ENCODE measurements at places on chromosomes 2 and 18. TPM values are rescaled to one million over a fixed set of nuclear protein-coding genes. Genes with fewer than 3 reads are reported as not detected.
A peak's percentile ranks its signal among the peaks of the same experiment; 100 is the strongest.

Gene IL36RN
- total RNA-seq = not detected

DNA sequence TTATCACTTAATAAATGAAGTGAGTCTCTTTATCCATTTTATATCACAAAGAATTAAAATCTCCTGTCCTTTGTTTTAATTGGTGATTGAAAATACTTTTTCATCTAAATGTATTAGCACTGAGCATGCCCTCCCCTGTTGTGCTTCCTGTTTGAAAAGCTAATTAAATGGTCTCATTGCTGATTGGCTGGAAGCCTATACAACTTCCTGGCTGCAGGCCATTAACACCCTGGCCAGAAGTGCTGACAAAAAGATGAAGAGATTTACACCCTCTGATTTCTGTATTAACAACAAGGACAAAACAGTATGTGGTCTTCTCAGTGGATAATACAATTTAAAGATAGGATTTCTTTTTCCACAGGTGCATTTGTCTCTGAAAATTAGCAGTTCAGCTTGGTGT lies 548.0 kb downstream of the DCC start:
- no peak for DNase-seq

DNA sequence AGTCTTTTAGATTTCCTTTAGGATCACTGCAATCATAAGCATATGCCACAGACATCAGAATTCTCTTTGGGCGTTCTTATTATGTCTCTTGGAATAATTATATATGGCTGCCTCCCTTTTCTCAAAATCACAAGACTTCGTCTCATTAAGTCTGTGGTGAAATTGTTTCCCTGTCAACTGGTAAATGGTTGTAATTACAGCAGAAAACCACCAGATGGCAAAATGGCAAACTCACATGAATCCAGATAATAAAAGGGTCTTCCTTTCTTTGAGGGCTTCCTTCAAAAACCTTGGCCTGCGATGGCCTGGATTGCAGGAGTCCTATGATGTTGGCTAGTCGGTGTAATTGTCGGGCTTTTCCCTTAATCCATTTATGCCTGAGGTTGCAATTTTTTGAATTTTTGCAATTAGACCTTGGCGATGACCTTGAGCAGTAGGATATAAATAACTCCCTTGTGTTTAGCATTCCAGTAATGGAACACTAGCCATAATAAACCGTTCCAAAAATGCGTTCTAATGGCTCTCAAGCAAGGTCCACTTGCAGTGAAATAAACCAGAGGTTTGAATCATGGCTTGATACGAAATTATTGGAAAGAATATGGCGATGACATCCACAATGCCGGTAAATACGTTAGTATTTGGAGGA lies 656.4 kb downstream of the MBD2 start:
- DNase-seq = peak; percentile 2

DNA sequence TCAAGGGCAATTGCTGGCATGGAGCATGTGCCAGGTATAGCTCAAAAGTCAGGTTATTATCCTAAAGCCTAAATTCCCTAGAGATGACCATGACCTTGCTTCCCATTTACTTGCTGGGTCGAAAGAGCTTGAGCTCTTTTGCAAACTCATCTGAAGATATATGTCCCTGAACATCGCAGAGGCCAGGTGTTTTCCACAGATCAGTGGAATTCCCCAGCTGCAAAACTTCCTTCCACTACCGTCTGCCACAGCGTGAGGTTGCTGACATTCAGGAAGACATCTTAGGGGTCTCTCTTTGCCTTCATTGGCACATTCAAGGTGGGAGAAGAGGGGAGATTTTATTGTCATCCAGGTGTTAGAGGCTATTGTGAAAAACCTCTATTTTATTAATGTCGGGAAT lies 171.0 kb downstream of the MIB1 start:
- no peak for DNase-seq

- DNase-seq = no peak
Measured at GRCh38 chr2:241570961-241571581, 12.5 kb downstream of the BOK start.

DNA sequence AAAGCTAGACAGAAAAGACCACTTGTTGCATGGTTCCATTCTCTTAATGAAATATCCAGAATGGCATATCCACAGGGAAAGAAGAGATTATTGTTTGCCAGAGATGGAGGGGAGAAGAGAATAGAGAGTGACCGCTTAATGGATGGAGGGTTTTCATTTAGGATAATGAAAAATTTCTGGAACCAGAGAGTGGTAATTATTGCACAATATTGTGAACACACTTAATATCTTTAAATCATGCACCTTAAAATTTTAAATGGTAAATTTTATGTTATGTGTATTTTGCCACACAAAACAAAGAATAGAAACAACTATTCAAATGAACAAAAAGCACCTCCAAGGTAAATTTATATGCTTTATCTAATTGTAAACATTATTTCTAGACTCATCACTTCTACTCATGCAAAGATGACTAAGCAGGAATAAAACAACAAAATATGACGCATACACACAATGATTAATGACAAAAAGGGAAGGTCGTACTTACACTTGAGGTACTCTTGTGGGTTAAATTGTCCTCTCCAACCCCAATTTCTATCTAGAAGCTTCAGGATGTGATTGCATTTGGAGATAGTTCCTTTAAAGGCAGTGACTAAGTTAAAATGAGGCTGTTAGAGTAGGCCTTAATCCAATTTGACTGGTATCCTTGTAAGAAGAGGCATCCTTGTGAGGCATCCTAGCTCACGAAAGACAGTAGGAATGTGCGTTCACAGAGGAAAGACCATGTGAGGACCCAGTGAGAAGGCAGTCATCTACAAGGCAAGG lies 18.7 kb upstream of the DHRS9 start:
- DNase-seq = no peak

GRCh38 chr2:172256886-172257285 lies 154.2 kb upstream of the DLX2 start:
- peak; percentile 83 for DNase-seq
